Subcutaneous preadipocyte (primary cell): ENCODE measurements at places on chromosomes 1 and 21. TPM values are rescaled to one million over a fixed set of nuclear protein-coding genes. Genes with fewer than 3 reads are reported as not detected.

Gene APCS
- total RNA-seq, result not detected in 2 replicates

Gene NPR1
- total RNA-seq, result 6.2 and 6.3 TPM in 2 replicates

Gene LCE1C
- not detected in 2 replicates for total RNA-seq

Gene ZBTB18
- 2.9 and 6.1 TPM in 2 replicates for total RNA-seq

Gene SYCP1
- not detected in 2 replicates for total RNA-seq

Gene AMY1C
- not detected in 2 replicates for total RNA-seq
